ENCODE measurements at places on chromosomes 1 and 21.

GRCh38 chr1:153880962-153881361 lies 41.8 kb downstream of the GATAD2B start:
- peak; percentile 98 for DNase-seq

GRCh38 chr1:103497404-103497803 lies 28.1 kb upstream of the RNPC3 start:
- no peak for DNase-seq

DNA sequence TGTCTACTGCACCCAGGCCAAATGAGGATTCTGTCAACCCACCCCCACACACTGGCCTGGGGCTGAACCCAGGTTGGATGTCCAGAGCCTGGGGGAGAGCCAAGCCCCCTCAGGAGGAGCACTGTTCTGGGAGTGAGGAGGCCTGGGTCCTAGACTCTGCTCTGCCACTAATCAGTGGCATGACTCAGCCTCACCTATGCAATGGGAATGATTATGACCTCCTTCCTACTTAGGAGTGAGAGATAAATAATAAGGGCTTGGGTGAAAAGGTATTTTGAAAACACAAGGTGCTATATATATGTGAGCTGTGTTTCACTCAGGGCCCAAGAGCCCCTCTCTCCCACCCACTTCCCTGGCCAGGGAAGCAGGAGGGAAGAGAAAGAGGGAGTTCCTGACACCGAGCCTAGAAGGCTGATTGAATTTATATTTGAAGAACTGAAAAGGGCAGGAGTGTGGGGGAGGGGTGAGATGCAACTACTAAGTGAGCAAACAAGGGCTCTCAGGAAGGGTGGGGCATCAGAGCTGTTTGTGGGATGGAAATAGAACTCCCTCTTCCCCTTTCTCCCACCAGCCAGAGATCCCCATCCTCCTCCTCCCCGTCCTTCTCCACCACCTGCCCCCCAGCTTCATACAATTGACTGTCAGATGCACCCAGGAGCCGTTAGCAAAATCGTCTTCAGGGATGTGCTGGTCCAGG lies 8.2 kb downstream of the IGSF9 start:
- no peak for DNase-seq

- DNase-seq = no peak
These were observed 106.4 kb downstream of the TGFBR3 start for GRCh38 chr1:91779548-91780021.

DNA sequence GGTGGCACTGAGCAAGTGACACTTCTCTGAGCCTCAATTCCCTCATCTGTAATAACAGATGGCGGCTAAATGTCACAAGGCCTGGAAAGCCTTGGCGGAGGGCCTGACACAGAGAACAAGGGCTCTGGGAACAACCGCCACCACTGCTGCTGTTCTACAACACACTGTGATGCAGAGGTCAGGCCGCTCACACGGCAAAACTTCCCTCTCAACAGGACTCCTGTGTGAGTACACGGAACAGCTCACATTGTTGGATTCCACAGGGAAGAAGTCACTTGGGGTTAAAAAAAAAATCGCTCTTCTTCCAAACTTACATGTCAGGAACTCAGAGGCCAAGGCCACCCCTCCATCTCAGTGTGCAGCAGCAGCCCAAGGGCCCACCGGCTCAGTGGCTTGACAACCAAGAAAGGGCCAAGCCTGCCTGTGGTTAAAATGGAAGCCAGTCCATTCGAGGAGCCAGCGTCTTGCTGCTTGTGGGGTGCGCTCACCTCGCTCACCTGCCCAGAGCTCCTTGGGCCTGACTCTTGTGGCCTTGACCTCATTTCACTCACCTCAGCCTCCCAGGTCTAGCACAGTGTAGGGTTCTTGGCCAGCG lies 101.1 kb downstream of the RAVER2 start:
- peak; percentile 71 for DNase-seq

DNA sequence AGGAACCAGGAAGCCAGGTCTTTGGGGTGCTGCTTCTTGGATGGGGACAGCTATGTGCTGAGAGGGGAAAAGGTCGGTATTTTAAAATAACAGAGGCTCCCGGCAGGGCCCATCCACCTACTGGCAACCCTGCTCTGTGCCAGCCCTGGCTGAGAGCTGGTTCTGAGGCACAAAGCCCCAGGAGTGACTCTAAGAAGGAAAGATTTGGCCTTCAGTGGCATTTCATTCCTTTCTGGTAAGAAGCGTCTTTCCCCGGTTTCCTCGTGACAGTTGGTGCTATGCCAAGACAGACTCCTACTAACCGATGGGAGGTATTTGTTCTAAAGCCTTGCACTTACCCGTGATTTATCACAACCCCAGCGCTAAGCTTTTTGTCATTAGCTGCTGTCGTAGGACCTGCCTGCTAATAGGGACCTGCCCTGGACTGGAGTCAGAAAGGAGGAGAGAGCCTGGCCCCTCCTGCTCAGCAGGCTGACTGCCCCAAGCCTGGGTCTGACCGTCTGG lies 123.1 kb upstream of the ADAR start:
- peak; percentile 84 for DNase-seq

DNA sequence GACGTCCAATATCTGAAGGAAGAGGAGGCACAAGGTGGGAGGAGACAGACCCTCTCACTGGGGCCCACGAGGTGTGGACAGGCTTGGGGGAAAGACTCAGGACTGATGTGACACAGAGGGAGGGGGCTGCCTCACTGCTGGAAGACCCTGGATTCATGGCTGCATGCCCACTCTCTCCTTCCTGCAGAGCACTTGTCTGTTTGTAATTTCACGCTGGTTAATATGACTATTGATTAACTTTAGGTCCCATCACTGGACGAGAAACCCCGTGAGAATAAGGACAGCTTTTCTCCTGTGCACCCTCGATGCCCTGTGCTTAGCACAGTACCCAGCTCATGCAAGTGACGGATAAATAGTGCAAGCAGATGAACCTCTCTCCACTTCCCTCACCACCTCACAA lies 35.1 kb downstream of the CACNA1S start:
- DNase-seq = no peak

DNA sequence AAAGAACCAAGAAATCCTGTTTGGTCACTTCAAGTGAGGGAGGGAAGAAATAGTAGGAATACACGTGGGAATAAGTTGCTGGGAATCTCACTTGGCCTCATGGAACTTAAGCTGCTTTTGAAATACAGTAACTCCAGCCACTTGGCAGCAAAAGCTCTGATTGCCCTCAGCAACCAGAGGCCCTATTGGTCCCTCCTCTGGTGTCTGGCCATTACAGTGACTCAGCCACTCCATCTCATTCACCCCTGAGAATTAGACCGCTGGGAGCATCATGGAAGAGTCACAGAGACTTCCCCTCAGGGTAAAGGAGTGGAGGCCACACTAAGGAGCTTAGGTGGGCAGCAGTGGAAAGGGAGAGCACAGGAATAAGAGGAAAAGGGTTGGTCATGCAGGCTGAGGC lies 99.6 kb downstream of the ELAVL4 start:
- DNase-seq = no peak

DNA sequence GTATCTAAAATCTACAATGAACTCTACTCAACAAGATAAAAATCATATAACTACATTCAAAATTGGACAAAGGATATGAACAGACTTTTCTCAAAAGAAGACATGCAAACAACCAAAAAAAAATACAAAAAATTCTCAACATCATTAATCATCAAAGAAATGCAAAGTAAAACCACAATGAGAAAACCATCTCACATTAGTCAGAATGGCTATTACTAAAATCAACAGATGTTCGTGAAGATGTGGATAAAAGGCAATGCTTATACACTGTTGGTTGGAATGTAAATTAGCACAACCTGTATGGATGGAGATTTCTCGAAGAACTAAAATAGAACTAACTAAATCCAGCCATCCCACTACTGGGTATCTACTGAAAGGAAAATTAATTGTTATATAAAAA lies 1080.8 kb downstream of the AMY1C start:
- DNase-seq = no peak

DNA sequence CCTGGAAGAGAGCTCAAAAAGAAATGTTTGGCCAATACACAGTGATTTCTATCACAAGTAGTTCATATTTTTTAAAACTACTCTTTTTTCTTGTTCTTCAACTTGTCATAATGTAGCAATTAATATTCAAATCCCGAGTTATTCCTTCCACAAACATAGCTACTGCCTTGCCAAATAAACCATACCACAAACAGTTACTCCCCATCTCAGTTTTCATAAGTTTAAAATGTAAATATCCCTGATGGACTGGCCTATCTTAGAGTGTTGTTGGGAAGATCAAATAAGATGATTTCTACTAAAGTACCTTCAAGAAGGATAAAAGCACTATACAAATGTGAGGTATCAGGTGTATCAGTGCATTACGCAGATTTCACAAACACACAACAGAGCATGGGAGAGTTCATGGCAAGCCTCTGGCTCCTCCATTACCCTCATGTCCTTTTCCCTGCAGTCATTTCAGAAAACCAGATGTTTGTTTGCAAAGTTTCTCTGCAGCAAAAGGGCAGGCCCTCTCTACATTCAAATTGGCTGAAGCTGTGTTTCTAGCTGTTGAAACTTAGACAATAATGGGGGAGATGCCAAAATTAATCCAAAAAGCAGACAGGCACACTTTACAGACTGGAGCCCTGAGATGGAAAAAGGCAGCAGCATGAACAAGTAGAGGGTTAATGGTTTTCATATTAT lies 16.1 kb downstream of the WLS start:
- DNase-seq = no peak

DNA sequence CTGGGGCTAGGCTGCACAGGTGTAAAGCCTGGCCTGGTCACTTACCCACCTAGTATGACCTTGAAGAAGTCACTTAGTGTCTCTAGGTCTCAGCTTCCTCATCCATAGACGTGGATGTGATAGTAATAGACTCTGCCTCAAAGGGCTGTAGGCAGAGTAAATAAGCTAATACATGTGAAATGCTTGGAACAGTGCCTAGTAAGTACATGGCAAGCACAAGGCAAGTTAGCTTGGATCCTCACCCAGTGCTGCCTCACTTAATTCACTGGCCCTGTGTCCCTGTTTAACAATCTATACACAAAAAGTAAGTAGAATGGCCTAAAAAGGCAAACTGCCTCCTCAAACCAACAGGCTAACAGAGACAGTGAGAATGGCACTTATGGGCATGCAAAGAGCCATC lies 167.8 kb downstream of the PIGK start:
- DNase-seq = no peak

GRCh38 chr1:76583875-76584477 lies 283.3 kb upstream of the ST6GALNAC5 start:
- DNase-seq = no peak
